ENCODE measurements at places on chromosomes 3 and 15.

DNA sequence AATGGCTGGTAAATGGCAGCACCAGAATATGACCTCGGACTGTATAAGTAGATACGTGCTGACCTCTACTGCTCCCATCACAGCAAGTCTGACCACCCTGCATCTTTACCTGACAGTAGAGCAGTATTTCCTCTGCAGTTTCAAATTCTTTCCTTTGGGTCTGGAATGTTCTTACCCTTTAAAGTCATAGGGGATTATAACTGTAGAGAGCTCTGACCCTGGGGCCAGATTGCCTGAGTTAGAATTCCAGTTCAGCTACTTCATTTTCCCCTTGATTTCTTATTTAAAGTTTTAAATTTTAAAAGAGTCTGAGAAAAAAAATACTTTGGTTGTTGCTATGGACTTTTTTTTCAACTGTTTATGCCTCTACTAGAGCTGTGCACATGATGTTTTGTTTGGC lies 237.7 kb downstream of the NR1D2 start:
- DNase-seq, result no peak

DNA sequence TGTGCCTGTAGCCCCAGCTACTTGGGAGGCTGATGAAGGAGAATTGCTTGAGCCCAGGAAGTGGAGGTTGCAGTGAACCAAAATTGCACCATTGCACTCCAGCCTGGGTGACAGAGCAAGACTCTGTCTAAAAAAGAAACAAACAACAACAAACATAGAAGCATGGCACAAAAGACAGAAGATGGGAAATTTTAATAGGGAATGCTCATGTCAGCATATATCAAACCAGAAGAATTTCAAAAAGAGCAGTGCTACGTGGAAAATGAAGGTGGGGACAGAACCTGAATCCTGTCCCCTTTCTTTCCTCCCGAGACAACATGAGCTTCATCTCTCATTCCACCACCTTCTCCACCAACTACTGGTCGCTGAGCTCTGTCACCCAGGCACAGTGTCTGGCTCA lies 46.3 kb upstream of the MFGE8 start:
- no peak for DNase-seq

DNA sequence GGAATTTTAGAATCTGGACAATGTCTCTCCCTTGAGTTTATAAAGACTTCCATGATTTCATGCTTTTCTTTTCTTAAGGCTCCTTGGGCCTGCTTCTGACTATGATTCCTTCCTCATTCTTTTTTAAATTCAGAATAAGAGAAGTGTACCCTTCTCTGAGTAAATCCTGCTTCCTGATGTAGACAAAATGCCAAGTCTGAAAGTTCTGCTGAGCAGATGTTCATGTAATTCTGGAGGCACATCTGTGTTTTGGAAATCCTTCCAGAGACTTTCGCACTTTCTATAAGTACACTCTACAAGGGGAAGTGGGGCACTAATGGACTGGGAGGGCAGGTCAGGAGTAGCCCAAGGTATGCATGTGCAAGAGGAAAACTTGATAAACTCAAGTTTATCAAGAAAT lies 24.8 kb downstream of the TPM1 start:
- DNase-seq, result no peak

- no peak for DNase-seq
Measured at GRCh38 chr15:33298631-33299030, 12.1 kb upstream of the RYR3 start.

DNA sequence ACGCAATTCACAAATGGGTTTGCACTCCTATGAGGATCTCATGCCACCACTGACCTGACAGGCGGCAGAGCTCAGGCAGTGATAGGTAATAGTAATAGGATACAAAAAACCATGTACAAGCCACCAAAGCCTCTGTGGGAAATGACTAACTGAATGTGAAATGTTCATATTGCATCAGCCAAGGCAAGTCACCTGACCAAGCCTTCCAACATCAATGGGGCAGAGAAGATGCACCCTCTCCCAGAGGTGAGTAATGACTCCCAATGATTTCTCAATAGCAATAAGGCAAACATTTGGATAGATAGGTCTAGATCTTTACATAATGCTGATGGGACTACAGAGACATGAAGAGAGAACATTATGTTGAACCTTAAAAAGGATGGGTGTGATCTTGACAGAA lies 14.9 kb downstream of the CNTN3 start:
- DNase-seq, result no peak

- no peak for DNase-seq
Measured at GRCh38 chr3:154480033-154480432, 50.0 kb upstream of the GPR149 start.

- no peak for DNase-seq
Measured at GRCh38 chr3:172626021-172626640, 84.7 kb downstream of the NCEH1 start.

DNA sequence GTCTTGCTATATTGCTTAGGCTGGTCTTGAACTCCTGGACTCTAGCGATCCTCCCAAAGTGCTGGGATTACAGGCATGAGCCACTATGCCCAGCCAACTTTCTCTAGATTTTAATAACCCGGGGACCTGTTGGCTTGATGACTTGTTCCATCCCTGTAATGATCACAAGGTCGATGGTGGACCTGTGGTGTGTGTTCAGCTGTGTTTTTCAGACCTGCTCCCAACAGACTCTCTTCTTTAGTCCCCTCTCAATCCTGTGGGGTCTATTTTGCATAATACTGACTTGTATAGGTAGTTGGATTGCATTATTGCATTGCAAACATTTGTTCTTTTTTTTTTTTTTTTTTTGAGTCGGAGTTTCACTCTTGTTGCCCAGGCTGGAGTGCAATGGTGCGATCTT lies 1.9 kb downstream of the MAP2K1 start:
- DNase-seq, result no peak

DNA sequence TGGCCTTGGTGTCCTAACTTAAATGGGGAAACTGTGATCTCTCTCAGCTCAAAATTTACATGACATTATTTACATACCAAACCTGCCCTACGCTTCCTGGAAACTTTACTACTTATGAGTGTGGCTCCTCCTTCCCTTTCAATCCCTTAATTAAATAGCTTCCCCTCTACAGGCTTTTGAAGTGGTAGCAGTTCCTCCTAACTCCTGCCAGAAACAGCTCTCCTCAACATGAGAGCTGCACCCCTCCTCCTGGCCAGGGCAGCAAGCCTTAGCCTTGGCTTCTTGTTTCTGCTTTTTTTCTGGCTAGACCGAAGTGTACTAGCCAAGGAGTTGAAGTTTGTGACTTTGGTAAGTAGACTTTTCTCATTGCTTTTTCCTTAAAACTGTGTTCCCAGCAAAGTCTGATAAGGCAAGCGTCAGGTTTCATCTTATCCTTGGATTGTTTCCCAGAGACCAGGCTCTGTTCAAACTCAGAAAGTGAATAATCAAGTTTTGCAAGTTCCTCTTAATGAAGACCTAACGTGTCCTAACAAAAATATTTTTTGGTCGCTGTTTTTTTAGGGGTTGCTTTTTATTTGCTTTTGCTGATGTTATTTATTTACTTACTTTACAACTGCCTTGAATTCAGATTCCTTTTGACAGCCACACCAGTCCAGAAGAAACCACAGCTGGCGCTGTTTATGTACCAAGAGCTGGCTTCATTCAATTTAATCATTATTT lies at the start of gene ACP3:
ACP3 (plus strand) TSS at position 179 of the 720 bp plus-strand sequence; CDS start at position 229, 50 bp downstream.
- no peak for DNase-seq

Measured in activated naive CD4-positive, alpha-beta T cell (primary cell).